ENCODE measurements at places on chromosomes 16 and 17.

GRCh38 chr16:12362482-12363458, 386.2 kb downstream of the SNX29 start:
- DNase-seq = no peak

- DNase-seq = no peak
Measured at GRCh38 chr16:50736448-50736847, 5.4 kb upstream of the CYLD start.

DNA sequence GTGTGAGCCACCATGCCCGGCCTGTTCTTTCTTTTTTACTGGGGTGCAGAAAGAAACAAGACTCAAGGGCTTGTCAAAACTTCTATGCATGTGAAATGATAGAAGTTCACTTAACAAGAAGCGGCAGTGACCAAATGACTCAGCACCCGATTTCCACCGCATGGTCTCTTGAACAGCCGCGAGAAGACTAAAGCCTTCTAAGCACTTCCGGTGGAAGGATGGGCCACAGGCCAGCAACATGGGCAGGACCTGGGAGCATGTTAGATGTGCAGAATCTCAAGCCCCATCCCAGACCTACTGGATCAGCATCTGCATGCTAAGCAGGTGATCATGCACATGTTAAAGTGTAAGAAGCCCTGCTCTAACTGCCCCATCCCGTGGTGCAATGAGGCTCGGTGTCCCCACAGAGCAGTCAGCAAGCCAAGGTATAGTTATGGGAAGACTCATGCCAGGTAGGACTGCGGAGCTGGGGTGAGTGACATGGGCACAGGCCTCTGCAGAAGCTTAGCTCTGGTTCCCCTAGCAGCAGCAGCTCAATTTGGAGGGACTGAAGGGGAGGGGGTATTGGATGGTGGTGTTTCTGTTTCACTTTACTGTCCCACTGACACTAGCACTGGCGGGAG, 88.5 kb upstream of the HNF1B start:
- peak; percentile 25 for DNase-seq

GRCh38 chr16:79928142-79928873, 327.8 kb upstream of the MAF start:
- no peak for DNase-seq

GRCh38 chr17:82390015-82390859, 18.7 kb downstream of the UTS2R start:
- no peak for DNase-seq

- no peak for DNase-seq
Measured at GRCh38 chr16:80517846-80518245, 22.9 kb upstream of the DYNLRB2 start.

GRCh38 chr16:16073891-16074881, 124.8 kb downstream of the ABCC1 start:
- no peak for DNase-seq

DNA sequence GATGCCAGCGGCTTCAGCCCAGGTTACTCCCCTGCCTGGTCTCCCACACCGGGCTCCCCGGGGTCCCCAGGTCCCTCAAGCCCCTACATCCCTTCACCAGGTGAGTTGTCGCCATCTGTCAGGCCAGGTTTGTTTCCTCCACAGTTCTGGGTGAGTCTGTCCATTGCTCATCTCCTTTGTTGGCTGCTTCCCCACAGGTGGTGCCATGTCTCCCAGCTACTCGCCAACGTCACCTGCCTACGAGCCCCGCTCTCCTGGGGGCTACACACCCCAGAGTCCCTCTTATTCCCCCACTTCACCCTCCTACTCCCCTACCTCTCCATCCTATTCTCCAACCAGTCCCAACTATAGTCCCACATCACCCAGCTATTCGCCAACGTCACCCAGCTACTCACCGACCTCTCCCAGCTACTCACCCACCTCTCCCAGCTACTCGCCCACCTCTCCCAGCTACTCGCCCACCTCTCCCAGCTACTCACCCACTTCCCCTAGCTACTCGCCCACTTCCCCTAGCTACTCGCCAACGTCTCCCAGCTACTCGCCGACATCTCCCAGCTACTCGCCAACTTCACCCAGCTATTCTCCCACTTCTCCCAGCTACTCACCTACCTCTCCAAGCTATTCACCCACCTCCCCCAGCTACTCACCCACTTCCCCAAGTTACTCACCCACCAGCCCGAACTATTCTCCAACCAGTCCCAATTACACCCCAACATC, 28.8 kb downstream of the POLR2A start:
- DNase-seq = no peak

- no peak for DNase-seq
Measured at GRCh38 chr16:77899416-77899815, 111.1 kb downstream of the VAT1L start.

DNA sequence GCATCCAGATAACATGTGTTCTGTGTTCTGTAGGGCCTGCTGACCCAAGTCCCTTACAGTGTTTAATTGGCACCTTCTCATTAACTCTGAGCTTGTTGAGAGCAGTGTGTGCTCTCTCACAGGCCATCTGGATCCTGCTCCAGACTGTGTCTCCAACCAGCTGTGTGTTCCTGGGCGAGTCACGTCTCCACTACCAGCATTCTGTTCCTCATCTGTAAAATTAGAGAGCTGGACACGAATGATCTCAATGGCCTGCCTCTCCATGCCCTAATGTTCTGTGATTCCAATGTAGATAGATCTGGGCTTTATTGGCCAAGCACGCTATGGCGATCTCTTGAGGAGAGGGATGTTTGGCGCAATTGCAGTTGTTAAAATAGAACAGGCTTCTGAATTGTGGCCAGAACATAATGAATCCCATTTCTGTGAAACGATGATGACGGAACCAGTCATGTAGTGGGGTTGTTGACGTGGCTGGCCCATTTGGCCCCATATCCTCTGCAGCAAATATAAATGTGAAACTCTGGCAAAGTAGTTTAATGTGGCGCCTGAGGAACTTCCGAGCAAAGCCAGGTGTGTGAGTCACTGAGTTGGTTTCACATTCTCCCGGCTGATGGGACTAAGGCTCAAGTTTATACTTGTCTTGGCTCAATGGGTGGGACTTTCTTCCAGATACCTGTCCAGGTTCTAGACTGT, 22.2 kb downstream of the TBX4 start:
- no peak for DNase-seq

GRCh38 chr16:51313198-51313597, 162.1 kb upstream of the SALL1 start:
- no peak for DNase-seq

DNA sequence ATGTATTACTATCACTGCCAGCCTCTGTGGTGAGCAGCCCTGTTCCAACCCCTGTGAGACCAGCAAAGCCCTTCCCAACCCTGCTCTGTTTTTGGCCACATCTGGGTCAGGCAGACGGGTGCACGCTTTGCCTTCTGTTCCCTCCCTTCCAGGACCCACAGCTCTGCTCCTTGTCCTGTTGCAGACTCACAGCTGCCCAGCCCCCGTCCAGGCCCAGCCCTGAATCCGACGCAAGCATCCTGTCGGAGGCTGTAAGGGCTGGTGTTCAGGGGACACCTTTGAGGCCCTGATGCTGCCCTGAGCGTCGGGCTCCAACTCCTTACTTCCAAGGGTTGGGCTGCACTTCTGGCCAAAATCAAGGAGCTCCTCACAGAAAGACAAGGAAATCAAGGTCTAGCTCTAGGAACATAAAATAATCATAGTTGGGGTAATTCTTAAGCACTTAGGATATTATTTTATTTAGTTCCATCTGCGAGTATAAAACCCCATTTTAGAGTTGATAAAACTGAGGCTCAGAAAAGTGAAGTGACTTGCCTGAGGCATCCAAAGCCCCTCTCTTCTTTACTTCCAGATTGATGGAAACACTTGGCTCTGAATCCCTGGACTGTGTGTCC, 14.3 kb upstream of the SRCIN1 start:
- DNase-seq = no peak

GRCh38 chr16:85416228-85417109, 196.7 kb upstream of the GSE1 start:
- DNase-seq = peak; percentile 68

- DNase-seq = no peak
Measured at GRCh38 chr17:45581860-45582259, 91.3 kb upstream of the PLEKHM1 start.

- no peak for DNase-seq
Measured at GRCh38 chr16:57763285-57764005, 27.9 kb downstream of the KATNB1 start.

DNA sequence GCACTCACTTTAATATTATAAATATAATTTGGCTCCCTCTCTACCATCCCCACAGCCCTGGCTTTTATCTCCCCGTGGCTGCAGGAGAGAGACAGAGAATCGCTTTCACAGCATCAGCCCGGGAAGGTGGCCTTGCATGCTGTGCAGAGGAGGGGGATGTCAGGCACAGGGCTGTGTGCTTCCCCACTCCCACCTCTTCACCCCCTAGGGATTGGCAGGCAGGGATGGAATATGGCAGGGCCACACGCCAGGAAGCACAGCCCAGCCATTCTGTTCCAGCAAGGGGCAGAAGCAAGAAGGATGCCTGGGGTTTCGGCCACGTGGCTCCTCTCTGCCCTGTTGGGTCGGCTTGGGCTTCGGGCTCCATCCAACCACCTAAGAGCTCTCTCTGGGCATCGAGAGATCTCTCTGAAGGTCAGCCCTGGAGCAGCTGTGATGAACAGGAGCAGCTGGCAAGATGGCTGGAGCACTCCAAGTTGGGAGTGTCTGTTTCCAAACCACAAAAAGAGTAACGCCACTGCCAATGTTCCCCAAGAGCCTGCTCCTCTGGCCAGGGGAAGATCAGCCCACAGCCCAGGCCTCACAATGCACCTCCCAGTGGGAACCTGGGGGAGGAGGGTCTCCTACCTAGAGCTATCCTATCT, 223.2 kb downstream of the C16orf78 start:
- no peak for DNase-seq

DNA sequence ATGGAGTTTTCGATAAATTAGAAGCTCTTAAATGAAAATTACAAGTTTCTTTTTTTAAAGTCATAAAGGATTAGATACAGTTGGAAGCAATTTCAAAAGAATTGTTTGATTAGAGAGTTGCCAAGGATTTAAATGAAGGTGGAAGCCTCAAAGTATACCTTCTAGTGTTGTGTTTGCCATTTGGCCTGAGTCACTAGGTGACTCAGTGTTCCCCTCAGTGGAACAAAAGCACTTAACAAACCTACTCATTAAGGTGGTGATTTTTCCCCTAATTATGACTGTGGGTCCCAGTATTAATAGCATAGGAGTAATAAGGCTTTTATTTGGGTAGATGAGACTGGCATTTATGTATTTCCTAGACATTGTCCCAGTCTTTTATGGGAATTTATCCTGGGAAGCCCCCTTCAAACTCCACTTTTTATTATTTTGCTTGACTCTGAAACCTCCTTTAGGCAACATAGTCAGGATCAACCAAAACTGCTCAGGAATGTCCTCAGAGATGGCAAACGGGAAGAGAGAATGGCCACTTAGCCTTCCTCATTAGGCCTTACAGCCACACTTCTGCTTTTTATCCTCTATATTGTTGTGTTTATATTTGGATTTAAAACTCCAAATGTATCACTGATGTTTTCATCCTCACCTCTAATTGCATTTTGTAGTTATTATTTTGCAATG, 161.0 kb downstream of the FTO start:
- DNase-seq = no peak

DNA sequence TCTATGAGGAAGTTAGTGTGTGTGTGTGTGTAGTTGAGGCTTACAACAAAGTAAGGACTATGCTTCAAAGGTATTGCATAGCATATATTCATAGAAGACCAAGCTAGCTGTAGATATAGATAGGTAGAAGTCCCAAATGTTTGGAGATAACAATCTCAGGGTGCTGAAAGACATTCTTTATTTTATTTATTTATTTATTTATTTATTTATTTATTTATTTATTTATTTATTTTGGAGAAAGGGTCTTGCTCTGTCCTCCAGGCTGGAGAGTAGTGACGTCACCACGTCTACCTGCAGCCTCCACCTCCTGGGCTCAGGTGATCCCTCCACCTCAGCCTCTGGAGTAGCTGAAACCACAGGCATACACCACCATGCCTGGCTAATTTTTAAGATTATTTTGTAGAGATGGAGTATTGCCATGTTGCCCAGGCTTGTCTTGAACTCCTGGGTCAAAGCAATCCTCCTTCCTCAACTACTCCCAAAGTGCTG, 284.6 kb upstream of the KIF2B start:
- no peak for DNase-seq

GRCh38 chr16:51565184-51565583, 414.1 kb upstream of the SALL1 start:
- DNase-seq = no peak
